ENCODE measurements at places on chromosomes 11 and 22.

DNA sequence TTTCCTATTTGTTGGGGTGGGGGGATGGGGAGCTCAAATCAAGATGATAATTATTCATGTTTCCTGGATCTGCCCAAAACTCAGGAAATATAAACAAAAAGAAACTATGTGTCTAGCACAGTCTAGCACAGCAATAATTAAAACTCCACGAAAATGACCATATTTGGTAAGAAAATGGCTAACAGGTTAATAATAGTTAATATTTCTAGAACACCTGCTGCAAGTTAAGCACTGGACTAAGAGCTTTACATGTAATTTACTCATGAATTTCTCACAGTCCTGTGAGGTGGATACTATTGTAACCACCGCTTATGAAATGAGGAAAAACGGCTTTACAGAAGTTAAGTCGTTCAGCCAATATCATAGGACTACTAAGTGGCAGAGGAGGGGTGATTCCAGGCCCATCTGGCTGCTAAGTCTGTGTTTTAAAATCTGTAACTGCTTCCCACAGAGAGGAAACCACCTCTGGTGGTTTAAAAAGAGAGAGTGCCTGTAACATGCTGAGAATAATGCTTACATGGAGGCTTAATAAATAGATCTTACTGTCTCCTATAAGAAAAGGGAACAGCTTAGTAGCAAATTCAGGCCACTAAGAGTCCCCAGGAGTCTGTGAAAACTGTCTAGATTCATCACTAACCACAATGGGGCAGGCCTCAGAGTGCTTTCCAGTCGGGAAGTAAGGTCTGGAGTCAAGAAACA, 11.0 kb upstream of the AMOTL1 start:
- no peak for DNase-seq

- no peak for DNase-seq
Observed at GRCh38 chr22:42145175-42145574, 14.6 kb upstream of the CYP2D6 start.

- DNase-seq, result no peak
Observed at GRCh38 chr11:433111-433510, 8.7 kb downstream of the ANO9 start.

DNA sequence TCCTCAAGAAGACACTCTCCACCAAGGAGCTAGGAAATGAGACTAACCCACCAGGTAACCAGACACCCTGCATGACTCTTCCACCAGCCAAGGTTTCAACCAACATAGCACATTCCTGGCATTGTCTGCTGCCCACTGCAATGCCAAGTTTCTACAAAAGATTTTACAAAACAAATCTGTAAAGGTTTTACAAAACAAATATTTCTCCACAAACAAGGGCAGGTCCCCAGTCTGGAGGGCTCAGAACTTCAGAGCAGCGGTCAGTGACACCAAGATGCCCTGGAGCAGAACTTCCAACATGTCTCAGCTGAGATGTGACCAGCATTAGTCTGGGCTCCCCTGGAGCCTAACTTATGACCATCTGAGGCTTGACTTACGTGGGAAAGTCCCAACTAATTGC, 14.0 kb downstream of the GALNT18 start:
- DNase-seq, result no peak

GRCh38 chr11:100925935-100926334, 203.7 kb downstream of the PGR start:
- no peak for DNase-seq

DNA sequence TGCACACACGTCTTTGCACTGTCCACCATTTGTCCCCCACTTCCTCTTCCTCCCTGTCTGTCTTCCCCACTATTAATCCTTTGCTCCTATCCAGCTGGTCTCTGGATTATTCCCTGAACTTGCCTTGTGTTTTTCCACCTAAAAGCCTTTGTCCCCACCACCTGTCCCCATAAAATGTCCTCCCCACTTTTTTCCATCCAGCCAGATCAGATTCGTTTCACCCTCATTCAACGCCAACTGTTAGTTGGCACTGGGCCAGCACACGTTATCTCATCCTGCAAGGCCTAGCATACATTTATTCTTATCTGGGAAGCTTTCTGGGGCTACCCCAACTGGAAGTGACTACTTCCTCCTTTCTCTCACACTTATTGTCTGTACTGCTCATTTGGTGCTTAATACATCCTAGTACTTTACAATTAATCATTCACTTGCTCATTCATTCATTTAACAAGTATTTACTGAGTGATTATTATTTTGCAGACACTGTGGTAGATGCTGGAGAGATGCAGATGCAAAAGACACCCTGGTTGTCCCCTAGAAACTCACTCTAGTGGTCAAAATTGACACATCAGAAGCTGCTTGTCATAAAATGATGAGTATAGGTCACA, 96.2 kb downstream of the RASSF10 start:
- DNase-seq, result no peak

GRCh38 chr22:37794376-37794775, 13.4 kb upstream of the GCAT start:
- DNase-seq, result no peak
